SK-N-SH treated with all-trans-retinoic acid at 6 μM for 48 hours (cell line): ENCODE measurements at places on chromosomes 13 and 19.

GRCh38 chr13:79490326-79490725, 9.4 kb downstream of the NDFIP2 start:
- ATAC-seq, result peak; percentile 49

GRCh38 chr13:76378767-76379166, 507.4 kb downstream of the KCTD12 start:
- ATAC-seq, result no peak

DNA sequence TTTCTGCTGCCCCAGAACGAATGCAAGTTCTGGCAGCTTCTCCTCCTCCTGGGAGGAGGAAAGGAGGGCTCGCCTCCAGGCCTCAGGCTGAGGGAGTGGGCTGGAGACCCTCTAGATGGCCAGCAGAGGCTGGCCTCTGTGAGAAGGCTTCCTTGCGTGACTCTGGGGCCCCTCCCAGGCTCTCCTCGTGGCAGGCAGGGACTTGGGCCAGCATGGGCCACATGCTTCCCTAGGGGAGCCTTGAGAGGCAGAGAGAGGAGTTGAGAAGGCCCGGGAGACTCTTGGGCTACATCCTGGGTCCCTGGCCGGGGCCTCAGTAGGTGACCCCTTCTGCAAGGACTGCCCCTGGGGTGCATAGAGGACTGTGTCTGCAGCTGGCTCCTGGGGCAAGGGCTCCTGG, 25.9 kb downstream of the LYL1 start:
- ATAC-seq, result no peak

GRCh38 chr13:110557610-110558305, 3.8 kb downstream of the RAB20 start:
- no peak for ATAC-seq

DNA sequence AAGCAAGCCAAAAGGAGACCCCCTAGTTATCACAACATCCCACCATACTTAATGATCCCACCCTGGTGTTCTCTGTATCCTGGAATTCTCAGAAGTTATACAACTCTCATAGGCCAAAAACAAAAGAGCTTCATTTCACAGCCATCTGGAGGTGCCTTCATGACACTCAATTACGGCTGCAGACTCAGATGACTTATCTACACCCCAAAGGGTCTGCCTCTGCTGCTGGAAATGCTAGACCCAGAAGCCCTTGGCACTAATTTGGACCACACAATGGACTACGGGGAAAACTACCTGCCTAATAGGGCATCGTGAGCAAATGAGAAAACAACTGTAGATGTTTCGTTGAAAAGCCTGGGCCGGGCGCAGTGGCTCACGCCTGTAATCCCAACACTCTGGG, 40.2 kb downstream of the BRD4 start:
- ATAC-seq, result no peak

GRCh38 chr13:34708566-34709313, 233.3 kb upstream of the NBEA start:
- ATAC-seq, result no peak

- ATAC-seq, result no peak
Observed at GRCh38 chr19:37867831-37868230, 38.6 kb downstream of the WDR87 start.

- no peak for ATAC-seq
Observed at GRCh38 chr13:25910991-25911419, 140.8 kb downstream of the SHISA2 start.

GRCh38 chr13:46961719-46962118, 64.9 kb upstream of the HTR2A start:
- peak; percentile 94 for ATAC-seq

GRCh38 chr13:49858178-49858856, 65.8 kb upstream of the KPNA3 start:
- ATAC-seq, result peak; percentile 83

- ATAC-seq, result no peak
Observed at GRCh38 chr13:38785042-38785441, 98.2 kb downstream of the FREM2 start.

DNA sequence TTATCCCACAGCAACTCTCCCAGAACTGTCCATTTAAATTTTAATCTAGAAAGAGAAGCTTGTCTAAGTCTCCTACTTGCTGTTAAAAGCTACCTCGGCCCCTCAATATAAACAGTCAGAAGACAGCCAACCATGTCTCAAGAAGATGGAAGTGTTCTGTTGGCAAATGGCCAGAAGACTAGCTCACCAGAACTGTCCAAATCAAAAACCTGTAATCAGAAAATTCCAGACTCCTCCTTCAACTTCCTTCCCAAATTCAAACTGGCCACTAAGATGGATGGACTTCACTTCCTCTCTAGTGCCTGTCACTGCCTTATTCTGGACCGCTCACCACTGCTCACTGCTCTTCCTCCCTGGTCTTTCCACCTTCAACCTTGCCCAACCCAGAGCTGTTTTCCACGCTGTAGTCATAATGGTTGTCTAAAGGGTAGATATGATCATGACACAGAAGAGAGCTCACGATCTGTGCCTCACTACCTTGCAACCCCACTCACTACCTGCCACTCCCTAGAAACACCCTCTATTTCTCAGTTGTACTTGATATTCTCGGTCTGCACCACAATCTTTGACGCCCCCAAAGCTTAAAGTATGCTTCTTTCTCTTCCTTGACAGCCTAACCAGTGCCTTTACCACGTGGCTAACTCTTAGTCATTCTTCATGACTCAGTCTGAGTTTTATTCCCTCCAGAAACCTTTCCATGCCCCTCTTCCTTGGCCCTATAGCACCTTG, 9.2 kb downstream of the FGF14 start:
- ATAC-seq, result no peak

DNA sequence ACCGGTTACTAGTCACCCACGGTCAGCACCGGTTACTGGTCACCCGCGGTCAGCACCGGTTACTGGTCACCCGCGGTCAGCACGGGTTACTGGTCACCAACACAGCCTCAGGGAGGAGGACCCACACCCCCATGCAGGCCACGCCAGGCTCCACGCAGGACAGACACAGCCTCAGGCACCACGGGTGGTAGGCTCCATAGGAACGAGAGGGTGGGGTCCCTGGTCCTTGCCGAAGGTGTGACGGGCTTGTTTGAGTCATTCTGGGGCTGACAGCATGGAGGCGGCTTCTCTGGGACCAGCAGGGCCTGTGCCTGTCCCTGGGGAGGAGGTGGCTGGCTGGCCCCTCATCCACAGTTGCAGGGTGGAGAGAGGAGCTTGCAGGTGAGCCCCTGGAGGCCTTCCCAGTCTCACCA, 122.8 kb upstream of the SOX1 start:
- no peak for ATAC-seq

DNA sequence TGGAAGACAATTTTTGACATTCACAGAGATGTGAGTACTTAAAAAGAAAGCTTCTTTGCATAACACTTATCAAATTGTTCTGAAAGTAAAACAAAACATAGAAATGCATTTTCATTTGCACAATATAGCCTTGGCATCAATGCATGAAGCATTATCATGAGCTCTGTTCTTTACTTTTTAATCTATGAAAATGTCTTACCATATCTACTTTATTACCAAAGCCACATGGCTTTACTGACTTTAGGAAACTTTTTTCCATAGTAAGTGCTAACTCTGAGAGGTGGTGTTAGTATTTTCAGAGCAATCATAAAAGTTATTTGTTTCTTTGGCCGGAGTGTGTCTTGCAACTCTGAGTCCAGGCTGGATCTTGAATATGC, 10.5 kb downstream of the TNFRSF19 start:
- no peak for ATAC-seq

GRCh38 chr13:84962141-84962750, 837.0 kb downstream of the SLITRK6 start:
- ATAC-seq, result no peak

GRCh38 chr13:98686270-98686669, 66.2 kb downstream of the SLC15A1 start:
- no peak for ATAC-seq

DNA sequence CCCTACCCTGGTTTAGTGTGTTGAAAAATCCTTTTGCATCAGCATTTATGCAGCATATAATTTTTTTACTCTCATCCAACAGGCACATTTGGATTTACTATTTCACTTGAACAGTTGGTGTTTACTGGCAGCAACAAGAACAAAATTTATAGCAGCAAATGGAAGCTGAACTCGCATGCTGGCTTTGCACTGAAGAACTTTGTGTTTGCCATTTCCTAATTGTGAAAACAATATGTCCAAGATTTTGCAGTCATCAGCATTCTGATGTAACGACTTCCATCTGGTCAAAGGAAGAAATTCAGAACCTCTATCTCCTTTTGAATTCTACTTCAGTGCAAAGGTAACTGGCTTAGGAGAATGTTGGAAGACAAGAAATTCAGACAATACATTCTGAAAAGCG, 131.0 kb downstream of the DLEU7 start:
- ATAC-seq, result no peak

GRCh38 chr13:24271601-24272451, 37.6 kb upstream of the C1QTNF9 start:
- peak; percentile 95 for ATAC-seq

GRCh38 chr19:3556978-3557460, 367 bp downstream of the MFSD12 start:
- ATAC-seq, result peak; percentile 4; the same call in 2 of the 3 replicates

GRCh38 chr13:80884056-80884785, 543.3 kb upstream of the SPRY2 start:
- no peak for ATAC-seq

- ATAC-seq, result no peak
Observed at GRCh38 chr19:40630571-40631160, 29.5 kb downstream of the LTBP4 start.

DNA sequence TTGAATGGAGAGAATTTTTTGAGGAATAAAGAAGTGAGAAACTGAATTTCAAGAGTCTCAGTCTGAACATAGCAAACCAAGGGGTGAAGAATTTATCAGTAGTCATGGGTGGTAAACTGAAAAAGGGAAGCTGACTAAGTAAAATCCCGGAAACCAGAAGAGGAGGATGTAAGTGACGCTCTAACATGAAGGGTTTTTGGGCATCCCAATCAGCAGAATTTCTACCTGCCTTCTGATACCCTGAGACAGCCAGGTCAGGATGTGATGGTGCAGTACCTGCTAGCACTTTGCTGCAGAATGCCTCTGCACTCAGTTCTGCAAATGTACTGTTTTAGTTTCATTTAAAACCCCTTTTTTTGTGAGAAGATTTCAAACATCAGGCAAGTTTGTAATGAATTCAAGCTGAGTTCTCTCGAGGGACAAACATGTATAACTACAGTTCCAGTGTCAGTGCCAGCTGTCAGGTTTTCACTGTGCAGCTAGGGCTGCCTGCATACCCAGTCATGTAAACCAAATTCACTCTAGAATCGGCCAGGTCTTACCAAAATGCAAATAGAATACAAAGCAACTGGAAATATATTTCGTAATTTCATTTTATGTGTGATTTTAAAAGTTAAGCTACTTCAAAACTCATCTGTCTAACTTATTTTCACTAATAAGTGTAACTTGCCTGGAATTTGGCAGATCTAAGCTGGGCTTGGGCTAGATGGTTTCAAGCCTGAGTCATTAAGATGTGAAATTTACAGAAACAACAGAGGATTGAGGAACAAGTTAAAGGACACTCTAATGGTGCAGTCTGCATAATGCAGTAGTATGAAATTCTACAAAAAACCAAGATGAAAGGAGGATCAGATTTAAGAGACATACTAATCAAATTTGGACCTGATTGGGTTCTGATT, 13.8 kb downstream of the METTL21C start:
- ATAC-seq, result no peak

DNA sequence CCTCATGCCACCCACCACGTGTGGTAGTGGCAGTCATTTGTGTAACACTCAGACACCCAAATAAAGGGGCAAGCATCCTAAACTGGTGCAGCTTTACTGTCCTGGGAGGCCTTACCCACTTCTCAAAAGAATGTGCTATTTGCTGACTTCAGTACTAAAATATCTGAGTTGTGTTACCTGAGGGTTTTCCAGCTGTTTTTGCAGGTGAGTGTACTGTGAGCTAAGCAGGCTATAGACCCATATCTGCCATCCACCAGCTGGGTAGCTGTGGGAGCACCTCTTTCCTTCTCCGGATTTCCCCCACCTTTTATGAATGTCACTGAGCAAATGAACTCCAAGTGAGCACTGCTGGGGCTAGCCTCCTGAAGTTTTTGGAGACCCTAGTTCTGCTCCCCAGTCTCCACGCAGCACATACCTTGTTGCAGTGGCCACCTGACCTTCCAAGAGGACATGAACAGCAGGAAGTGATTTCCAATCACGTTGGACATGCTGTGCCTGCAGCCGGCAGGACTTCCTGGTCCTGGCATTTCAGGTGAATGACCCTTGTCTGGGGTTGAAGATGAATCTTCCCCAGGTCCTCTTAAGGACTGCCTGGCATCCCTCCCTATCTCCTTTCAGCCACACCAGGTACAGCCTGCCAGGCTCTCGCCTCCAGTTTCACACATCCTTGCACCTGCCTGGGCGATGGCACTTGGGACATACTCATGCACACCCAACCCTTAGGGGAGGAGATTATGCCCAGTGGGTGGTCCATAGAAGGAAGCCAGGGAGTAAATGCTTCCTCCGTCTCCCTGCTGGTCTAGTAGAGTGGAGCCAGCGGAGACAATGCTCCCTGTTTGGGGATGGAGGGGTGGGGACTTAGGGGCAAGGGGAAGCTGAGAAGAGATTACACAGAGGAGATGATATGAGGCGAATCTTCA, 109.5 kb upstream of the SPATA13 start:
- peak; percentile 11; the same call in 2 of the 3 replicates for ATAC-seq

GRCh38 chr19:46346821-46347571, at the start of gene PPP5C:
PPP5C (plus strand) TSS chr19:46347087; CDS start chr19:46347097, 10 bp downstream.
- peak; percentile 85 for ATAC-seq

- ATAC-seq, result no peak
Observed at GRCh38 chr13:108621462-108621861, 7.9 kb upstream of the MYO16 start.

GRCh38 chr19:39497996-39498797, 550 bp upstream of the DLL3 start:
- peak; percentile 77 for ATAC-seq

DNA sequence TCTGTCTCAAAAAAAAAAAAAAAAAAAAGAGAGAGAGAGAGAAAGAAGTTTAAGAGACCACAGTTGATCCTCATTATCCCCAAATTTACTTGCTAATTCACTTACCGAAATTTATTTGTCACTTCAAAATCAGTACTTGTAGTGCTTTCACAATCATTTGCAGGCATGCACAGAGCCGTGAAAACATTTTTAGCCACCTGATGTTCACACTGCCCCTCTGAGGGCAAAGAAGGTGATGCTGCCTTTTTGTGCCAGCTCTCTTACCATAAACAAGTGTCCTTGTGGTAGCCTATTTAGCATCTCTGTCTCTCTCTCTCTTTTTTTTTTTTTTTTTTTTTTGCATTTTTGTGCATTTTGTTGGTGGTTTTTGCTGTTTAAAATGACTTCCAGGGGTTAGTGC, 24.1 kb upstream of the CASP14 start:
- ATAC-seq, result peak; percentile 75

- no peak for ATAC-seq
Observed at GRCh38 chr13:79225487-79226232, 180.4 kb downstream of the RBM26 start.
